BJ (cell line): ENCODE measurements at places on chromosomes 6 and 20.

DNA sequence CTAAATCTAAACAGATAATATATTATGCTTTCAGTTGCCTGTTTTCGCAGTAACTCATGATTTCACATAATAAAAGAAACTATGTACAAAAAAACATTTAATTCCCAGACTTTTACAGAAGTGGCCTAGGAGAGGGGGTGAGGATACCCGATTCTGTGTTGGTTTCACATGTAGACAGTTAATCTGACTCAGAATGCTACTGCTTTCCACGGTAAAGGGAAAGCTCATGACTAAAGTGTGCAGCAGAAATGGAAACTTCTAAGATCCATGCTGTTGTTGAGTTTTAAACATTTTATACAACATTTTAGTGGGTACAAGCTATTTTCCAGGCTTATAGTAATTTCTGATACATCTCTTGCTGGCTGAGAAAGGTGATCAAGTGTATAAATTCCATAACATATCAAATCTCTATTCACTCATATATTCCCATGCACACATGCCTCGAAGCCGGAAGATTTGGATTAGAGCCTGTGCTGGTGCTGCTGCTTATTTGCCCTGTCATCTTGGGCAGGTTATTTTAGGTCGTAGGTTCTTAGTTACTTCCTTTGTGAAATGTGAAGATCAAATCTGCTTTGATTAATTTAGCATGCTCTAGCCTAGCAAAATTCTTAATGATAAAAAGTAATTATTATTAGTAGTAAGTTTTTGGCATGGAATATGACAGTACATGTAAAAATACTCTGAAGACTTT is 896.7 kb upstream of the MAP3K7 start:
- no peak for DNase-seq

GRCh38 chr6:1515781-1516180 is 93.9 kb upstream of the FOXC1 start:
- DNase-seq, result no peak

DNA sequence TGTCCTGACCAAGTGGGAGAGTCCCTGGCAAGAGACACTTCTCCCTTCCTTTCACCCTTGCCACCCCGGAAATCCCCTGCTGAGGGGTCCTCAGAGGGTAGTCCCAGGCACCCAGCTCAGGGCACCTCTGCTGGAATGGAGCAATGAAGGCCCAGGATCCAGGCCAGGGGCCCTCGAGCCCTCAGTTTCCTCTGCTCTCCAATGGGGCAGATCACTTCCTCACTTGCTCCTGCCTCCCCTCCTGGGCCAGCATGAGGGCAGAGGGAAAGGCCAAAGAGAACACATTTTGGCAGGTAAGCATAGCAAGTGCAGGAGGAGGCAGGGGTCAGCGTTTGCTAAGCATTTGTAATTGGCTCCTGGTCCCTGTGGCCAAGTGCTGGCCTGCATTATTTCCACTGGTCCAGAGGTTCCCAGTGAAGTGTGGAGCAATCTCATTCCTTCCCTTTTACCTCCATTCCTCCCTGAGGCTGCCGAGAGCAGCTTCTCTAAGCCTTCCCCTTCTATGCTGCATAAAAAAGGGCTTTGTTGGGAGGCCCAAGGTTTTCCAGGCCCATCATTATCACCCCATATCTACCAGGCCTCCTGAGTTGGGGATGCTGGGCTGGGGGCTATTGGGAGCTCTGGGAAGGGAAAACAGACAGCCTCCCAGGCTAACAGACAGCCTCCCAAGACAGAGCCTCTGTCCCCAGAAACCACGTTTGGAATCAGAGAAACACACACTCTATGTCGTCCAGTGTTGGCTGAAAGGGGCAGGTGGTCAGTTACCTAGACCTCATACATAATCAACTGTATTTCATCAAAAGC is 28.8 kb upstream of the VEGFA start:
- no peak for DNase-seq

GRCh38 chr6:35058358-35058675 is 82.8 kb downstream of the TCP11 start:
- DNase-seq, result no peak

DNA sequence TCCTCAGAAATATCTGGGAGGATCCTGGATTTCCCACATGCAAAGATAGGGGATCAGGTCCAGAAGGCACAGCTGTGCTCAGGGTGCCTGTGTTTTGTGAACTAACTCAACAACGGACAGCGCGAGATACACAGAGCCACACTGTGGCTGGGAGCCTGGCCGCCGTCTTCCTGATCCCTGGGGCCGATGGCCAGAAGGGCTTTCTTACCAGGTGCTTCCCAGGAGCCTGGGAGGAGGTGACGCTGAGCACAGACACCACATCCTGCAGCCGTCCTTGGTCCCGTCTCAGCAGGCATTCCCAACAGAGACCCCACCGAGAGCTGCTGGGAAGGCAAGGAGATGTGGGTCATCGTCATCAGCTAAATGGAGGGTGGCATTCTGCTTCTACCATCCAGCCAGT is 144.6 kb upstream of the AFDN start:
- no peak for DNase-seq

GRCh38 chr6:139942331-139942730 is 567.9 kb upstream of the CITED2 start:
- DNase-seq, result no peak

- no peak for DNase-seq
Observed at GRCh38 chr6:157741948-157742556, 81.0 kb upstream of the SNX9 start.

DNA sequence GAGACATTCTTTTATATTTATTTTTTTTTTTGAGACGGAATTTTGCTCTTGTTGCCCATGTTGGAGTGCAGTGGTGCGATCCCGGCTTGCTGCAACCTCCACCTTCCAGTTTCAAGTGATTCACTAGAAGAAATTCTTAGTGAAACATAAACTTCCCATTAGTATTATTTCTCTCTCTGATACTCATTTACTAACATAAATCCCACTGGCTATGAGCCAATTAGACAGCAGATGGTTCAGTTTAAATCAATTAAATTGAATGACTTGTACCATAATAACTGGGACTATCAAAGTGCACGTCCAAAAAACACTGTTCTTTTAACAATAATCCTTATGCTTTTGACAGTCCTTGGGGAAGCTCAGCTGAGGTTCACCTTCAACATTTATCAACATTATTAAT is 111.2 kb upstream of the PTCHD4 start:
- DNase-seq, result no peak

DNA sequence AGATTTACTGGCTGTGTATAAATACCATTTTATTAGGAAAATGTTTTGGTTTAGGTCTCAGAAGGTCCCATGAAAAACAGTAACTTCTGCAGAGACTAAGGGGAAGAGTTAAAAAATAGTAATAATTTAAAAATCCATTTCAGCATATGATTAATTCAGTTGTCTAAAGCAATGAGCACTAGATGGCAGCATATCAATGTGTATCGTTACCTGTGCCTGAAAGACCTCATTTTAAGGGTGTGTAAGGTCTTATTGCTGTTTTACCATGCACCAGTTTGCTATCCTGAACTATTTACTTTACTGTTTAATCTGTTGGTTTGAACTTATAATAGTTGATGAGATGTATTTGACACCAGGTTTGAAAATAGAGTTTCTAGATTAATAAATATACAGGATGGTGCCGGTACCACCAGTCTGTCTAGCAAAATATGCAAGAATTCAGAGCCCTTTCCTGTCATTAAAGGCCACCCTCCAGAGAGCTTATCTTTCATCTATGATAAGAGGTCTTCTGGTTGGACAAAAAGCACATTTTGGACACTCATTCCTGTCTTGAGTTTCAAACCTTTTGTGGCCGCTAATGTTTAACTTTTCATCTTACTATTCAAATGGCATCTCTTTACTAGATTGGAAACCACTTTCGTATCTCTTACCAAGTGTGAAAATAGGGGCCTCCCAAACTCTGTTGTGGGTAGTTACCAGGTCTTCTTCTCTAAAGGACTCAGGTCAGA is 8.9 kb upstream of the AHI1 start:
- no peak for DNase-seq

- DNase-seq, result no peak
Observed at GRCh38 chr6:141744971-141745370, 387.8 kb upstream of the GJE1 start.

GRCh38 chr6:136250686-136251008 is 536 bp upstream of the MTFR2 start:
- no peak for DNase-seq

DNA sequence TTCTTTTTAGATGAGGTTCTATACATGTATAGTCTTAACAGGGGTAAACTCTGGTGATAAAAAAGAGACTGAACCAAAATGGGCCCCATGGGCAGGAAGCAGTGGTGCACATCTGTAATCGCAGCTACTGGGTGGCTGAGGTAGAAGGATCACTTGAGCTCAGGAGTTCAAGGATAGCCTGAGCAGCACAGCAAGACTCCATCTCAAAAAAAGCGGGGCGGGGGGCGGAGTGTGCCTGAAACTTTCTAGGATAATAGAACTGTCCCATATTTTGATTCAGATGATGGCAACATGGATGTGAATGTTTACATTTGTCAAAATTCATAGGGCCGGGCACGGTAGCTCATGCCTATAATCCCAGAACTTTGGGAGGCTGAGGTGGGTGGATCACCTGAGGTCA is 48.8 kb upstream of the TAF8 start:
- no peak for DNase-seq

DNA sequence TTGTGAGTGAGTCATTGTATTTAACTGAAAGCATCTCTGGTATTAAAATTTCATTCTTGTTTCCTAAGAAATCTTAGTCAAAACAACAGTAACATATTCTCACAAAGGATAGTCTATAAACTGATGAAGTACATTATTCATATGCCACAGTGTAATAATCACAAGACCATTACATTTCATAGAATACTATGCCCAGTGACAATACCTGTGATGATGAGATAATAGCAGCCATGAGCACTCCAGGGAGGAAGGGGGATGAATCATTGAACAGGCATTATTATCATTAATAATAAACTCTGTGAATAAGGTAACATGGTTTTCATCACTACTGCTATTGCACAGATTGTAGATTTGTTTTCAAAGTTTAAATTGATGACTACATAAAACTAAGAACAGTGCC is 667.9 kb downstream of the EPM2A start:
- peak; percentile 56 for DNase-seq

DNA sequence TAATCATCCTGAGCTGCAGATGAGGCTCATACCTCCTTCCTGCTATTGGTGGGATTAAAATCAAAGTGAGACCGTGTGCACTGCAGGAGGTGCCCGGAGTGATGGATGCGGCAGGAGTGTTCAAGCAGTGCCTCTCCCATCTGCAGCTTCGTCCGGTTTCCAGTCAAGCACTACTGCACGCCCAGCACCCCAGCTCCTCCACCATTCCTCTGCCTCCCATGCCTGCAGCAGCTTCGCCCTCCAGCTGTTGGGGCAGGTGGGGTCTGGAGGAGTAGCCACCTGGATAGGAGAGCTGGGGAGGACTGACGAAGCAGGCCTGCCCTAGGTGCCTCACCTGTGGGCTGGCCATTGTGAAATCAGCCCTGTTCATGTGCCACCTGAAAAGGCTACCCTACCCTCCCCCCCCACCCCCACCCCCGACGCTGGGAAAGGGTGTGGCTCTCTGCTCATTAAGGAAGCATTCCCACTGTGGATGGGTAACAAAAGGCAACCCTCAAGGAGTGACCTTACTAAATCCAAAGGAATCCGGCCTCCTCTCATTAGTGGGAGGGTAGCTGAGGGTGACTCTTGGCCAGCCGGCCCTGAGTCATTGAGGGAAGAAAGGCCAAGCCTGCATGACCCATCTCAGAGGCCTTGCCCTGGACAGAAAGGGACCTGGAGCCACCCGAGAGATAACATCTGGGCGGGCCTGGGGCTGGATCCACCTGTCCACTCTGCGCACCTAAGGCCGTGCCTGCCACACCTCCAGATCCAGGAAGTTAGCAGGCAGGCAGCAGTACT is 115.9 kb upstream of the ARMC2 start:
- no peak for DNase-seq

GRCh38 chr6:38460186-38460585 is 179.5 kb downstream of the BTBD9 start:
- no peak for DNase-seq

GRCh38 chr20:55390791-55391190 is 614.5 kb downstream of the CBLN4 start:
- DNase-seq, result no peak

DNA sequence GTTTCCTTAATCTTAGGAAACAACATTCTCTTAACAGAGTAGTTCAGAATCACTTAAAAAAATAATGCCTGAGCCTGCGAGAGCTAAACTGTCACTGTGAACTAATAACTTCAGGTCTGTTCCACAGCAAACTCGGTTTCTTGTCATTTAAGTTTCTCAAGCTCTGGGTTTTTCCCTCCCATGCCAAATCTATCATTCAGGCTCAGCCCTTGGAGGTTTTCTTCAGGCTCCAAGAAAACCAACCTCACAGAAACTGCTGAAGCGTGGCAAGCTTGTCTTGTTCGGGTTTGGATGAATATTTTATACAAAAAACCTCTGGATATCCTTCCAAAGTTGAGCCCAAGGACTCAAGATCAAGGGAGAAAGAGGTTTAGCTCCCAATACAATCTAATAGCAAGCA is 99.7 kb upstream of the SNX9 start:
- DNase-seq, result no peak

DNA sequence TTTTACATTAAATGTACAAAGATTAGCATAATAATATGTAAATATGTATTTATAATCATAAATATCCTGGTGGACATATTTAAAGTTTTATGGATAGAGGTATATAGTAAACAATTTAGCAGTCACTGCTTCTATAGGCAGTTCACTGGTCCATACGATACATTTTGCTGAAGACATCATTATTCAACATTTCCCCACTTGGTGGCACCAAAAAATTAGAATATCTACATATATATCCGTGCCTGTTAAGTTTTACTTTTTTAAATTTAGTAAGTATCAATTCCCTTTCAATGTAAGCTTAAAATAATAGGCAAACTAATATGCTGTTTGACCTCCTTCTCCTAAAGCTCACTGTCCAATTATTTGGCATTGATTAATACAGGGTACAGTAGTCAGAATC is 64.2 kb downstream of the LMBRD1 start:
- no peak for DNase-seq

GRCh38 chr6:151422981-151423380 is 28.9 kb downstream of the RMND1 start:
- no peak for DNase-seq

DNA sequence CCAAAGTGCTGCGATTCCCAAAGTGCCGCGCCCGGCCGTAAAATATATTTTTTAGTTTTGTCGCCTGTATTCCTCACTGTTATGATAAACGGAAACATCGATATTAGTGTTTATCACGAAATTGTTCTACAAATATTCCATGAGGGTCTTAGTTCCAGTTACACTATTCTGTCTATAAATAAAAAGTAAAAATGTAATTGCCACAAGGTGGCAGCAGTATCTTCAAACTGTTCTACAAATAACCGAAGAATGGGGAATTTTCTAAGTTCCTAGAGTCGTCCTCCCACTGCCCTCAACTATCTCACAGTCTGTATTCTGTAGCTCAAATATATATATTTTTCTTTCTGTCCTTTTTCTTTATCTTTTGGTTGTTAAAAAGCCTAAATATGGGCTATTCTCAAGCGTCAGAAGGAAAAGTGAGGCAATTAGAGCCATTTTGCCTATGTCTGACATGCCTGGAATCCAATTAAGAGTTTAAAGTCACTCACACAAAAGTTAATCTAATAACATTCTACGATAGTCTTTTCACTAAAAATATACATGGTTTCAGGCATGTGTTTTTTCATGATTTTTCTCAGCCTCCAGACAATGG is 14.2 kb upstream of the FAM162B start:
- DNase-seq, result no peak
